Heart left ventricle (tissue), 16 donors: ENCODE measurements at places on chromosomes 2 and 18.

DNA sequence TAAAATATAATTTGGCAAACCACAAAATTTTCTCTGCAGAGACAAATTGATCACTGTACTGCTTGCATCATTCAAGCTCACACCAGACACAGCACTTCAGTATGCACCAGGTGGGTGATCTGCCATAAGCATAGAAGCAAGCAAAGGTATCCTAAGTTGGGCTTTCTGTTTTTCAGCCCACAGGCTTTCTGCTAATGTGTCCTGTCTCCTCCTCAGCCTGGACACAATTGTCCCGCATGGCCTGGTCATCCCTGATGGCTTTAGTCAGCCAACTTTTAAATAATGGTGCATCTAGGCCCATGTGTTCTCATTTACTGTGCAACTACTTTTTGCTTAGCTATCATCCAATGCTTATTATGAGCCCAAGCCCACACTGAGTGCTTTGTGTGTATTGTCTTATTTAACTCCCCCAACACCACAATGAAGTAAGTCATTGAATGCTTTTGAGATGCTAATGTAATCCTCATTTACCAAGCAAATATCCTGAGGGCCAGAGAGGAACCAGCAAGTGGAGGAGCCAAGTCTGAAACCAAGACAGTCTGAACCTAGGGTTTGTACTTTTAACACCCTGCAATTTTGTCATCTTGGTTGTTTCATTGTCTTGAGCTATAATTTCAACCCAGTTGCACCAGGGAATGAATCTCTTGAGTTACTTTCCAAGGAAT lies 111.2 kb upstream of the SETBP1 start:
- H3K27me3 ChIP-seq = no peaks in the 10 kb centered on the region
- no peak for DNase-seq
- no peaks in the 10 kb centered on the region for H3K4me1 ChIP-seq
- H3K27ac ChIP-seq = no peak overlapping the region

GRCh38 chr2:147989102-147989501 lies 31.4 kb downstream of the ORC4 start:
- no peaks in the 10 kb centered on the region for H3K36me3 ChIP-seq
- H3K27ac ChIP-seq = no peak overlapping the region
- no peaks in the 10 kb centered on the region for H3K27me3 ChIP-seq
- H3K4me1 ChIP-seq = no peaks in the 10 kb centered on the region
- no peak for DNase-seq

GRCh38 chr18:79991494-79991893 lies 3.1 kb upstream of the TXNL4A start:
- H3K4me1 ChIP-seq = peaks cover 20% of the 10 kb centered on the region
- no peak for DNase-seq
- H3K27ac ChIP-seq = no peak overlapping the region

GRCh38 chr2:196407675-196408264 lies 231.7 kb upstream of the CCDC150 start:
- no peaks in the 10 kb centered on the region for H3K27me3 ChIP-seq
- H3K4me3 ChIP-seq = no peak overlapping the region
- no peak overlapping the region for H3K27ac ChIP-seq
- no peaks in the 10 kb centered on the region for H3K36me3 ChIP-seq
- no peak for DNase-seq
- H3K4me1 ChIP-seq = peaks cover 23% of the 10 kb centered on the region

DNA sequence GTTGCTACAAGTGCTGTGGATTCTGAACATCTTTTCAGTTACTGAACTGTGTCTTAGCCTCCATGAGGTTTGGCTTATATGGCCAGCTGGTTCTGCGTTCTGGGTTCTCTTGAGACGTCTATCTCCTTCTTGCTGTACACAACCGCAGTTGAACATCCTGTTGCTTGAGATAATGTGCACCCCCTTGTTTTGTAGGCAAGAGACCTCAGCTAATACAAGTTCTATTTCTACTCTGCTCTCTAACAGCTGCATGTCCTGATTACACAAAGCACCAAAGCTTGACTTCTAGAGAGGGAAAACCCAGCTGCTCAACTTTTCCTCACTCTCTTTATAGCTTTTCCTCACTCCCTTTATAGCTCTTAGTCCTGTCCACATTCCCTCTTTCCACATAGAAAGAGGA lies 176.0 kb downstream of the LTBP1 start:
- DNase-seq = no peak
- H3K27ac ChIP-seq = peak overlapping the region; percentile 16
- H3K4me3 ChIP-seq = no peak overlapping the region
